Brain pericyte (primary cell): ENCODE measurements at places on chromosomes 7 and 10.

DNA sequence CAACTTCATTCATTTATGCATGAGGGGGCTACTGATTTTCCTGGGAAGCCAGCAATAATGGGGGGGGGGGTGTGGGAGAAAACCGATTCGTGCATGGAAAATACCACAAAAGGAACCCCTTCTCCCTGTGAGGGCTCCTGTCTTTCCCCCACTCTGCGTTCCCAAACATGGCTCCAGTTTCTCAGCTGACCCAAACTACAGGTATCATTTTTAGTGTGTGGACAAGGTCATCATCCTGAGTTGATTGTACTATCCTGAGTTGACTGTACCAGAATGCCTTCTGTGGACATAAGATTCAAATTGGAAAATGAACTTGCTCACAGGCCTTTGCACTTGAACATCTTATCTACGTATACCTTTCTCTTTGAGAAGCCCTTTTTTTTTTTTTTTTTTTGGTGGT, 49.9 kb downstream of the ZRANB1 start:
- no peak for DNase-seq

- DNase-seq = no peak
These were observed 182.4 kb upstream of the CDK1 start for GRCh38 chr10:60595852-60596251.

DNA sequence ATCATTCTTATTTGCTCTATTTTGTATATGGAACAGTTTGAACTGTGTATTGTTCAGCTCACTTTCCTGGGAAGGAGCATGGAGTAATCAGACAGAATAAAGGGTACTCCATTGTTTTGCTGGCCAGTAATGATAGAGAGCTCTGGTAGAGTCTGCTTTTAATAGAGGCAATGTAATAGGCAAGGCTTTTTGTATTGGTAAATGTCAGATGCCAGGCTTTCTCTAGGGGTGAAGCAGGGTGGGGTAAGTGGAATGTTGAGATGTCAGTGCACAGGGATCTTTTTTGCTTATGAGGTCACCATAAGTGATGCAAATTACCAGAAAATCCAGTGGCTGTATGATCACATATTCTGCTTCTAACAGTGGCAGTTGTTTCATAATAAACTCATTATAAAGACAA, 1088.3 kb upstream of the SORCS1 start:
- DNase-seq = no peak

DNA sequence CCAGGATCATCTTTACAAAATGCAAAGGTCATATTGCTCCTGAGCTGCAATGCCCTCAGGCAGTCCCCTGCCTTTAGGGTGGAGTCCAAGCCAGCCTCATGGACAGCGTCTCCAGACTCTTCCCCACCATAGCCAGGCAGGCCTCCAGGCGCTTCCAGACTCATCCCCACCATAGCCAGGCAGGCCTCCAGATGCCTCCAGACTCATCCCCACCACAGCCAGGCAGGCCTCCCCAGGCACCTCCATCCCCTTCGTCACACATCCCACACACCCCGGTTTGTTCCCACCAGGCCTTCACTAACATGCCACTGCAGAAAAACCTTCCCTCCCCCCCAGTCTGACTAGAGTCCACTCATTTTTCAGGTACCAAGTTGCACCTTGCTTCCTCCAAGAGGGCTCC, 70.1 kb downstream of the PTPRN2 start:
- DNase-seq = no peak

DNA sequence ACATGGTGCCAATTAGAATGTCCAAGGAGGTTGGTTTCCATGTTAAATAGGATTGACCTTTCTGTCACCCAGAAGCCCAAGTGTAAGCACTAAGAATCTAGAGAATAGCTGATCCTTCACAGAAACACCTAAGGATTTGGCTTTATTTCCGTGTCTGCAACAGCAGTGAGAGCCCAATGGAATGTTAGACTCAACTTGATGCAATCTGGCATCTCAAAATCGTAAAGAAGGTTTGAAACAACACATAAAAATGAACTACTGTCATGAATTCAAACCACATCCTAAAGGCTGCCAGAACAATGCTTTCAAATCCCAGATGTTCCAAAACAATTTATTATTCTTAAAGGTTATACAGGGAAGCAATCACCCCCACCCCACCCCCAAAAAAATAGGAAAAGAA, 18.6 kb downstream of the PPP1R3C start:
- DNase-seq = no peak

GRCh38 chr7:108454674-108455550, 1.3 kb downstream of the NRCAM start:
- no peak for DNase-seq

DNA sequence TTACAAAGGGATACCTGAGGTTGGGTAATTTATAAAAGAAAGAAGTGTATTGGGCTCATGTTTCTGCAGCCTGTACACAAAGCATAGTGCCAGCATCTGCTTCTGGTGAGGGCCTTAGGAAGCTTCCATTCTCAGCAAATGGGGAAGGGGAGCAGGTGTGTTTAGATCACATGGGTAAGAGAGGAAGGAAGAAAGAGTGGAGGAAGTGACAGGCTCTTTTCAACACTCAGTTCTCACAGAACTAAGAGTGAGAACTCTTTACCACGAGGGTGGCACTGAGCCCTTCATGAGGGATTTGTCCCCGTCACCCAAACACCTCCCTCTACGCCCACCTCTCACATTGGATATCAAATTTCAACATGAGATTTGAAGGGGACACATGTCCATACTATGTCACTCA, 506 bp upstream of the FAM170B start:
- no peak for DNase-seq

- no peak for DNase-seq
These were observed 61.3 kb downstream of the YKT6 start for GRCh38 chr7:44262031-44262430.

DNA sequence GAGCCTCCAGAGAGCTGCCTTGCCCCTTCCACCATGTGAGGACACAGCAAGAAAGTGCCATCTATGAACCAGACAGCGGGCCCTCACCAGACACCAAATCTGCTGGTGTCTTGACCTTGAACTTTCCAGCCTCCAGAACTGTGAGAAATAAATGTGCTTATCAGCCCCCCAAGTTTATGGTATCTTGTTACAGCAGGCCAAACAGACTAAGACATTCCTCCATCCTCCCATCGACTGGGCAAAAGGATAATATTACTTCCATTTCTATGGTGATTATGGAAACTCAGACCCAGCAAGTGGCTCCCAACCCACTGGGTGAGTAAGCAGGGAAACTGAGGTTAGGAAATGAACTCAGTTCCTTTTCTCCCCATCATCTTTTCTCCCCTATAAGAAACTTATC, 288.4 kb downstream of the KCNMA1 start:
- no peak for DNase-seq

GRCh38 chr7:50352282-50352681, 47.8 kb downstream of the IKZF1 start:
- no peak for DNase-seq

GRCh38 chr10:125448596-125448995, 234.4 kb downstream of the TEX36 start:
- DNase-seq = no peak

- no peak for DNase-seq
These were observed 83.2 kb upstream of the SGCE start for GRCh38 chr7:94739180-94739579.

DNA sequence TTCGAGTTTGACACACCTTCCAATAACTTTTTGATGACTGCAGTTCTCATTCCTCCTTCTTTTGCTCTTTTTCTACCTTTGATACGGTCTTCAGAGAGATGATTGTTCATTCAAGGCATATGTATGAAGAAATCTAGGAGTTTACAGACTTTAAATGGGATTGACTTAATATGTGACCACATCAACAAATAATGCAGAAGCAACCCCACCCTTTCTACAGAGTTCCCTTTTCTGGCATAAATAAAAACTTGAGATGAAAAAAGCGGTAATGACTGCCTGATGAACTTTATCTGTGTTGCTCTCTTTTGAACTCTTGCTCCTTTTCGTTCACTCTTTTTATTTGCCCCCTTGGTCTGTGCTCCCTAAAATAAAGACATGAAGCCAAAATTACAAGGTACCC, 161.7 kb downstream of the C7orf25 start:
- DNase-seq = no peak

GRCh38 chr10:1360558-1361164, 304.5 kb downstream of the WDR37 start:
- DNase-seq = no peak

DNA sequence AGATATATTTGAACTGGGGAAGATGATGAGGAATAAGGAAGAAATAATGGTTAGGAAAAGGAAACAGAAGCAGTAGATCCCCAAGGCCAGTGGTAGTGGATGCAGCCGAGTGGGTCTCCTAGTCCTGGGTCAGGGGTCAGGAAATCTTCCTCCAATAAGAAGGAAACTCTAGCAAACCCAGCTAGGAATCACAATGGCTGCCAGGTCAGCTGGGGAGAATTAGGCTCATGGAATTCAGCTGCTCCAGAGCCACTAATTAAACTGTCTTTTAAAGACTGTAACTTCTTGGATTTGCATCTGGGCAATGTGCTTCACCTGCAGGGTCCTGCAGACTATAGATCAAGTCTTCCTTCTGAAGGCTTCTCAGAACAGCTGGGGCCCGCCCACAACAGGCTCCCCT, 644.4 kb downstream of the KCNMA1 start:
- no peak for DNase-seq

GRCh38 chr7:30154111-30154587, 19.4 kb downstream of the MTURN start:
- no peak for DNase-seq

- no peak for DNase-seq
These were observed 40.6 kb upstream of the PIK3CG start for GRCh38 chr7:106824458-106824857.

GRCh38 chr10:79179164-79179956, 110.6 kb downstream of the ZMIZ1 start:
- DNase-seq = no peak

- DNase-seq = no peak
These were observed 98.5 kb downstream of the ARHGAP22 start for GRCh38 chr10:48506147-48506917.

DNA sequence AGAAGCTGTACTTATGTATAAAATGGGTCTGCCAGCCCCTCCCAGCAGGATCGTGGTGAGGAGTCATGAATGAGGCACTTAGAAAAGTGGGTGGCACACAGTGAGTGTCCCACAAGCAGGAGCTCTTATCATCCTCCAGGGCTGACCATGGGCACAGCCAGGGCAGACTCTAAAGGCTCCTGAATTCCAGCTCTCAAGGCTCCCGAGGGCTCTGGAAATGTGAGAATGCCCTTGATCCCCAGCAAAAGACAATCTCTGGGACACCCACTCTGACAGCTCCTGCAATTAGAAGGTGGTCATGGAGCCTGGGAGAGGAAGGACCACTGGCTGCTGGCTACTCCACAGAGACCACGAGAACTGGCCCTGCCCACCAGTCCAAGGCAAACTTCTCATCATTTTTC, 1.6 kb downstream of the VSTM4 start:
- no peak for DNase-seq

- DNase-seq = no peak
These were observed 4.4 kb upstream of the ST7 start for GRCh38 chr7:116948934-116949333.

GRCh38 chr7:33719059-33719581, 186.2 kb upstream of the BMPER start:
- no peak for DNase-seq

DNA sequence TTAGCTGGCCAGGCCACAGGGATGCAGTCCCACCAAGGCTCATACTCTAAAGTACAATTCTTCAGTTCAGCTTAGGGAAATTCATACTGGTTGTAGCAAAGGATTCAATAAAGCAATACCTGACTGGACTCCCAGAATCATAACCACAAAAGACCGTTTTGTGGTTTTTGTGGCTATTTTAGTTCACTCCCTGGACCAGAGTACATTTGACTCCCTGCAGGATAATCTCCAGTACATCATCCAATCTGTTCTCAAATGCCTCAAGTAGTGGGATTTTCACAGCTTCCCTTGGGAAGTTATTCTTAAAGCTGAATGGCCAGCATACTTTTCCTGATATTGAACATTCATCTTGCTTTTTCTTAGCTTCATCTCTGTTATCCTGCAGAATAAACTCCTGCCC, 29.3 kb upstream of the YAE1 start:
- no peak for DNase-seq

DNA sequence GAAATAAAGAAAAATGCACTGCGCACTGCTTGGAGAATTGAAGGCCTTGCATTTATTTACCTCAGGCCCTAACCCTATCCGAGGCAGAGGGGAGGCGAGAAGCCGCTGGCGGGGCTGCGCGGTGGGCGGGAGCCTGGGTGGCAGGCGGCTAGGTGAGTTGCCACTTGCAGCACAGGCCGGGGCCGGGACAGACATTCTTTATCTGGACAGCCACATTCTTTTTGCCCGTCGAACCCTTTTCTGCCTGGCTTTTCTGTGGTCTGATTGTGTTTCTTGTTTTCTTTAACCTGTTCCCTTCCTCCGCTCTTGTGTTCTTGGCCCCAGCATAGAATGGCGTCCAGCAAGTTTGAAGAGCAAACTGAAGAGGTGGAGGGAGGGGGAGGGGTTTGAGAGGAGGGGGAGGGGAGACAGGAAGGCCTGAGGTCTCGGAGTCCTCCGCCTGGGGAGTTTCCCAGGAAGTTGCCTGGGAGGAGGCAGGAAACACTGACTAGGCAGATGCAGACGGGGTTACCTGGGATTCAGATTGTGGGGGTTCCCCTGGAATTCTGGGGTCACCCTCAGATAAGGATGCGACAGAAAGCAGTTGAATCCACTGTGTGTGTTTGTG, 5.1 kb downstream of the SHH start:
- DNase-seq = no peak

DNA sequence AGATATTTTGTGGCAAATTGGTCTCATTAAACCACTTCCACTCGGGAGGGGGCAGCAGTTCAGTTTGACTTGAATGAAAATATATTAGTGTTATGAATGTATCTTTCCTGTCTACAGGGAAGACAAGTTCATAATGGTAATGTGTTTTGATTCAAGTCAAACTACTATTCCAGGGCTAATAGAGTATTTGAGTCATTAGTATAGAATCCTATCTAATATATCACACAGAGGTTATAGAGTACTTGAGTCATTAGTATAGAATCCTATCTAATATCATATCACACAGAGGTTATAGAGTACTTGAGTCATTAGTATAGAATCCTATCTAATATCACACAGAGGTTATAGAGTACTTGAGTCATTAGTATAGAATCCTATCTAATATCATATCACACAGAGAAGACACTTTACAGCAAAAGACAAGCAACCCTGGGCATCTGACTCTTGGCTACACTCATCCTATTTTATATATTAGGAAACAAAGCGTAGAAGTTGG, 199.7 kb upstream of the MAGI2 start:
- DNase-seq = no peak

DNA sequence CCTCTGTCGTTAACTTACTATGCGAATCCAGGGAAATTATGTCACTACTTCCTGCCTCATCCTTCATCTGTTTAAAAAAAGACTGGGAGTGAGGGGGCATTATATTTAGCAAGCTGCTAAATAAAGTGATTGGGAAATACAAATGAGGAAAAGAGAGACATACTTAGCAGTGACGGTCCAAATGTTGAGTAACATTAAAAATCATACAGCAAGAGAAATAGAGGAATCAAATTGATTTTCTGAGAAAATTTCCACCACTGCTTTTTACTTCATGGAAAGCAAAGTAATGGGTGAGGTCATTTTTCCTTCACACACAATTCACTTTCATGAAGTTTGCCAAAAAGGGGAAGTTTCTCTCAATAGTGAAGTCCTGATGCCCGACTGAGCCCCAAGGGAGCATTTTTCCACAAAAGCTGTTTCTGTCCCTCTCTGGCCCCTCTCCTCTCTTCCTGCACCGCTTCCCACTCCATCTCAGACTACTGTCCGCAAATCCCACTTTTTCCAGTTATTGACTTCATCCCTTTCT, 61.9 kb upstream of the ADO start:
- no peak for DNase-seq
